ENCODE measurements at places on chromosomes 12 and 14.

- peak; percentile 68 for DNase-seq
Observed at GRCh38 chr14:101839236-101839635, 77.7 kb downstream of the PPP2R5C start.

- DNase-seq = no peak
Observed at GRCh38 chr12:29700761-29701481, 82.8 kb downstream of the TMTC1 start.

DNA sequence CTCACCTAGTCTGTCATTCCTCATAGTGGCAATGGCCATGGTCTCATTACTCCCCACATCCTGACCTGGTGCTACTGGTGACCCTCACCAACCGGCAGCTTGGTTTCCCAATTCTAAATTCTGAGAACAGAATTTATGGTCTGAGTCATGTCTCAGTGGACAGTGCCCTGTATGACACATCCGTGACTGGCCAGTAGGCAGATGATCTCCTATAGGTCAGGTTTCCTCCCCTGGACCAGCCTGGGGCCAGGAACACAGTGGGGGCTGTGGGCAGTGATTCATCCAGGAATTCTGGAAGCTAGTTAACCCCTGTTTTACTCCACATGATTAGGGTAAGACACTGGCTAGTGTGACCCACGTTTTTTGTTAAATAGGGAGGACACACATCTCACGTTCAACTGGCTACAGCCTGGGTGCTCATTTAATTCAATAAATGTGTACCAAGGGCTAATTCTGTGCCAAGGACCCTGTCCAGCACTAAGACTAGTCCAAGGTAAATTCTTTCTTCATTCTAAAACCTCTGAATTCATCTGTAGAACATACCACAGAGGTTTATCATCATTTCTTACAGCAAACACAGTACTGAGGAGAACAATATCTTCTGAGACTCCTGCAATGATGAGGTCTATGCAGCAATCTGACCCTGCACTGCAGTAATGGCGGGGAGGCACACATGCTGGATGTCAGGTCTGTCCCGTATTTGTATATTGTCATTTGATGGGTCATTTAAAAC, 249.6 kb upstream of the TBX3 start:
- DNase-seq = no peak

DNA sequence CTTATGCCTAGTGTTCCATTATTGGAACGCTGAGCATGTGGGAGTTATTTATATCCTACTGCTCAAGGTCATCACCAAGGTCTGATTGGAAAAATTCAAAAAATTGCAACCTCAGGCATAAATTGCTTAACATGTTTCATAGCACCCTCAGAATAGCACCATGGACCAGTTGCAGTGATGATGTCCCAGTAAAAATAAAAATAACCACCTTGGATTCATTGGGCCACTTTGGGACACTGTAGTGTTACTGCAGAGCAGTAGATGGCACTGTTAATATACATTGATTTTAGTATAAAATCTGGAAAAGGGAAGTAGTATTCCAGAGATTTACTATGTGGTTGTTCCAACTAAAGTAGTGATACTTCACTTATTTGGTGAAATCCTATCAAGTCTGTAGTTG, 31.0 kb upstream of the PTCSC3 start:
- DNase-seq = no peak

DNA sequence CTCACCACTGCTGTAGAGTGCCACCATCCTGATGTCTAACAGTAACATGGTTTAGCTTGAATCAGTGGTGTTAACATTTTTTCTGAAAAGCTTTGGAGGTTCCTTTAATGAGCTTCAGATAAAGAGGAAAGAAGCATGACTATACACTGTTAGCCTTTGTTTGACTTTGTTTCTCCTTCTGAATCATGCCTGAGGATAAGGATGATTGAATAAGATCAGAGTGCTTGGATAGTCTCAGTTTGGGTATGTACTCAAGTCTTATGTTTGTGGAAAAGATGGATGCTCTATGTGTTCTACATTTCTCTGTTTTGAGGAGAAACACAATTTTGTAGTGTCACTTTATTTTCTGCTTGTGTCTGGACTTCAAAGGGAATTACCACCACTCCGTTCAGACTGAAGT, 42.0 kb downstream of the GPATCH2L start:
- no peak for DNase-seq

- DNase-seq = peak; percentile 24
Observed at GRCh38 chr14:95507701-95508103, 8.7 kb downstream of the SYNE3 start.

GRCh38 chr12:72141381-72141780, 130.8 kb upstream of the TRHDE start:
- DNase-seq = no peak

- DNase-seq = peak; percentile 18
Observed at GRCh38 chr12:29889737-29890136, 106.0 kb upstream of the TMTC1 start.

DNA sequence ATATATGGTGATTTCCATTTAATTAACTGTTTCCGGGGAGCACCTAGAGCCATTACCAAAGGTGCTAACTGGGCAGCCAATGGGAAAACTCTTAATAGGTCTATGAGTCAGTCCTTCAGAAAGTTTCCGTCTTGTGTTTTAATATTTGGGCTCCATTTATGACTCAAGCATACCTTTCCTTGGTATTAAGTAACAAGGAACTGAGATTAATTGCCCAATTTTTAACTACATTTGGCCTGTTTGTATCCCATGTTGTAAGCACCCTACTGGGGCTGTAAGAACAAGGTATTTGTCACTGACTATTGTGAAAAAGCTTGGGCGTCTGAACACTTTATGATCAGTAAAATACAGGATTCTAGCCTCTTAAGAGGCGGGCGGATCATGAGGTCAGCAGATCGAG, 62.8 kb upstream of the FOXN3 start:
- DNase-seq = no peak

DNA sequence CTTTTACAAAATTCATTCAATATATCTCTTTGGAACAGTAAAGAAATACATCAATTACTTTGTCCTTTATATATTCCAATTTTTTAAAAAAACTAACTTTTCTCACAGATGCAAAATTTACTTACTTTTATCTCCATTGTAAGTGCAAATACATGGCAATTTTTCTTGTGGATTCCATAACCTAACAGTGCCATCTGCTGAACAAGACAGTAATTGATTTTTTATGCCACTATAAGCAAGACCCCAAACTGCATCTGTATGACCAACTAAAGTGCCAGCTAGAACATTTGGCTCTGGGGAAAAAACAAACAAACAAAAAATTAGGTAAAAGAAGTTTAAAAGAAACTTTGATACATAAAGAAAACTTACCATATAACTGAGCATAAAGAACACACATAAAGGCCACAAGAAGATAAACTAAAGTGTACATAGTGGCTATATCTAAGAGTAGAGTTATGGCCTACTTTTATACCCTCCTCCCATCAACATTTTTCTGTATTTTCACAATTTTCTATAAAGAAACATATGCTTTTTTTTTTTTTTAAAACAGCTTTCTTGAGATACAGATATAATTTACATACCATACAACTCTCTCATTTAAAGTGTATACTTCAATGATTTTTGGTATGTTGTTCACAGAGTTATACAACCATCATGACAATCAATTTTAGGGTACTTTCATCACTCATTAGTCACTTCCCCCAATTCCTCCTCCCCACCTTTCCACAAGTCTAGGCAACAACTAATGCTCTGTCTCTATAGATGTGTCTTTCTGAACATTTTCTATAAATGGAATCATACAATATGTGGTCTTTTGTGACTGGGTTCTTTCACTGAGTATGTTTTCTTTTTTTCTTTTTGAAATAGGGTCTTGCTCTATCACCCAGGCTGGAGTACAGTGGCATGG, 32.6 kb downstream of the COCH start:
- no peak for DNase-seq
